T-cell (primary cell): ENCODE measurements at places on chromosomes 12 and 14.
A peak's percentile ranks its signal among the peaks of the same experiment; 100 is the strongest.

DNA sequence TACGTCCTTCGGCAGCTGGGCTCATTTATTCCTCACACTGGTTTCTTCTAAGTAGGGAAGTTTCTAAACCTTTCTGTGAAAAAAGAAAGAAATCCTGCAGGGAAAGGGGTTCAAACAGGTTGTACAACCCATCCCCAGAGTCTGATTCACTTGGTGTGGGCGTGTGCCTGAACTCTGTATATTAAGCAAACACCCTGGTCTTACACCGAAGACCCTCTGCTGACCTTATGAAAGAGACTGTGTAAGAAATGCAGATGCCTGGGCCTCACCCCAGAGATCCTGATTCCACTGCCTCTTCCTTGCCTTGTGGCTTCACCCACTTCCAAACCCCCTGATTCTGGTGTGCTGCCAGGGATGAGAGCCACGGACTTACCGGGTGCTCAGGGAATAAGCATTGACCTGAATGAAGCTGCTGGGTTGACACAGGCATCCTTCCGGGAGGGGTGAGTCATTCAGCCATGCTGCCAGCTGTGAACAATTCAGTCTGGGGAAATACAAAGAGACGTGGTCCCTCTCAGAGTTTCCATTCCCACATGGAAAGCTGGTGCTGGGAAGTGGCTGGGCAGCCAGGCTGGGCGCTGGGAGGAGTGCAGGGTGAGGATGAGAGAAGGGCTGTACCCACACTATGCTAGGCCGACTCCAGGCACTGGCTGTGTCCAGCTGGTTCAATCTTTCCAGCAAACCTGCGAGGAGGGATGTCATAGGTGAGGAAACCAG is 26.5 kb upstream of the ACTN1 start:
- H3K27ac ChIP-seq: no peak overlapping the region
- no peaks in the 10 kb centered on the region for H3K36me3 ChIP-seq
- H3K27me3 ChIP-seq: no peaks in the 10 kb centered on the region
- no peaks in the 10 kb centered on the region for H3K4me1 ChIP-seq

- no peak overlapping the region for H3K4me3 ChIP-seq
- H3K36me3 ChIP-seq: no peaks in the 10 kb centered on the region
- peaks cover 6% of the 10 kb centered on the region for H3K4me1 ChIP-seq
- DNase-seq: no peak
- no peaks in the 10 kb centered on the region for H3K27me3 ChIP-seq
- H3K27ac ChIP-seq: no peak overlapping the region
These were observed 26.3 kb upstream of the BCDIN3D start for GRCh38 chr12:49868952-49869815.

DNA sequence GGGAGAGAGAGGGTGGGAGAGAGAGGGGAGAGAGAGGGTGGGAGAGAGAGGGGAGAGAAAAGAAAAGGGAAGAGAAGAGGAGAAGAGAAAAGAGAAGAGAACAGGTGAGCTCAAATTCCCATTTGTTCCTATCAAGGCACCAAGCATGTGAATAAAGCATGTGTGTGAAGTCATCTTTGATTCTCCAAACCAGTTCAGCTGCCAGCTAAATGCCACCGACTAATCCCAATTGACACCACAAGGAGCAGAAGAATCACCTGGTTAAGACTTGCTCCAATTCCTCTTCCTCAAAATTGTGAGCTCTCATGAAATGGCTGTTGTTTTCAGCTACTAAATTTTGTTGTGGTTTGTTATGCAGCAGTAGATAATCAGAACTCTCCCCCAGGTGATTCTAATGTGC is 188.9 kb downstream of the TMX1 start:
- H3K27me3 ChIP-seq: no peaks in the 10 kb centered on the region
- H3K27ac ChIP-seq: no peak overlapping the region
- no peak for DNase-seq
- H3K4me1 ChIP-seq: no peaks in the 10 kb centered on the region
- H3K36me3 ChIP-seq: no peaks in the 10 kb centered on the region
- no peak overlapping the region for H3K4me3 ChIP-seq

GRCh38 chr14:69763761-69764510 is 3.0 kb upstream of the SRSF5 start:
- no peak for DNase-seq
- peaks cover 28% of the 10 kb centered on the region for H3K4me1 ChIP-seq
- H3K4me3 ChIP-seq: no peak overlapping the region
- H3K27me3 ChIP-seq: no peaks in the 10 kb centered on the region
- H3K27ac ChIP-seq: no peak overlapping the region

DNA sequence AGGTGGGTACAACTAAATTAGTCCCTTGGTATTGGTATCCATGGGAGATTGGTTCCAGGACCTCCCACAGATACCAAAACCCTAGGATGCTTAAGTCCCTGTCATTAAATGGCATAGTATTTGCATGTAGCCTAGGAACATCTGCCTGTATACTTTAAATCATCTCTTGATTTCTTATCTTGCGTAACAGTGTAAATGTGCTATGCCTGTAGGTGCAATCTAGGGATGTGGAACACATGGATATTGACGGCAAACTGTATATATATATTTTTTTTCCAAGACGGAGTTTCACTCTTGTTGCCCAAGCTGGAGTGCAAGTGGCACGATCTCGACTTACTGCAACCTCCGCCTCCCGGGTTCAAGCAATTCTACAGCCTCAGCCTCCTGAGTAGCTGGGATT is 1.5 kb downstream of the KNTC1 start:
- peaks cover 14% of the 10 kb centered on the region for H3K36me3 ChIP-seq
- no peak for DNase-seq
- H3K4me1 ChIP-seq: peaks cover 12% of the 10 kb centered on the region
- no peak overlapping the region for H3K27ac ChIP-seq

DNA sequence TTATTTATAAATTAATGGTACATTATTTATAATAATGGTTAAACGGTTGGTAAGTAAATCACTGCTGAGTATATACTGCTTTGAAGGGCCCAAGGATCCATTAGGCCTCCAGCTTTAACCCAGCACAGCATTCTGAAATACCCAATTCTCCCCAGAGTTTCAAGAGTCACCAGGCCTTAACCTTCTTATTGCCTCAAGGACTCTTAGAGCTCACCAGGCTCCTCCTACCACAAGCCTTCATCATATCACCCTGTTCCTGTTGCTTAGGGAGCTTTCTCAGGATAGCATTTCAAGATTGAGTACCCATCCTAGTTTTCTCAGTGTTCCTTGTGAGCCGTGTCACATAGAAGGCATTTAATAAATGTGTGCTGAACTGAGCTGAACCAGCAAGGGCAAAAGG is 242.5 kb downstream of the FBXL14 start:
- no peaks in the 10 kb centered on the region for H3K4me1 ChIP-seq
- H3K4me3 ChIP-seq: no peak overlapping the region
- no peaks in the 10 kb centered on the region for H3K36me3 ChIP-seq
- DNase-seq: no peak

GRCh38 chr14:55470025-55470424 is 29.6 kb upstream of the TBPL2 start:
- DNase-seq: no peak
- no peak overlapping the region for H3K27ac ChIP-seq
- no peaks in the 10 kb centered on the region for H3K4me1 ChIP-seq
- H3K36me3 ChIP-seq: no peaks in the 10 kb centered on the region
- peaks cover 15% of the 10 kb centered on the region for H3K27me3 ChIP-seq

DNA sequence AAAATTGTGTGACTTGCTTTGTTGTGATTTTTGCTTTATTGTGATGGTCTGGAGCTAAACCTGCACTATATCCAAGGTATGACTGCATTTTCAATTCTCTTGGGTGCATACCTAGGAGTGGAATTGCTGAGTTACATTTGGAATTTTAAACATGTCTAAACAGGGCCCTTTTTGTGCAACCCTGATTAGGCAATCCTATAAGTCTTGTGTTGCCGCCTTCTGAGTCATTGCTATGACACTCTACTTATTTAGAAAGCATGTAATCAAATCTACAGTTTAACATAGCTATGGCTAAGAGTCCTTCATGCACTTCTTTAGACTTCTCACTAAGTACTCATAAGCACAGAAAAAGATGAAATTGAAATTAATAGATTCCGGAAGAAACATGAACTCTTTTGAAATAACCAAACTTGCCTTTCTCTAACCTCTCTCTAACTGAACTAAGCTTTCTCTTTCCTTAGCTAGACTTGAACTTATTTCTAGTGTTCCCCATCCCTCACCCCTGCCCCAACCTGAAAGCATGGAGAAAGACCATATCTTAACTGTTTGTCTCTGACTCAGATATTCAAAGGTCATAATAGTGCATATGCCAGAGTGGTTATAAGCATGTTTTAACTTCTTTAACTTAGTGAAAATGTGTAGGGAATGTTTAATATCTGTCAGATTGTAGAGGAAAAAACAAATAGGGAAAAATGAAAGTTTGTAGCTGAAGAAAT is 203.0 kb downstream of the SNAPC1 start:
- no peaks in the 10 kb centered on the region for H3K4me1 ChIP-seq
- no peak overlapping the region for H3K27ac ChIP-seq
- no peaks in the 10 kb centered on the region for H3K27me3 ChIP-seq
- H3K4me3 ChIP-seq: no peak overlapping the region
- H3K36me3 ChIP-seq: no peaks in the 10 kb centered on the region

DNA sequence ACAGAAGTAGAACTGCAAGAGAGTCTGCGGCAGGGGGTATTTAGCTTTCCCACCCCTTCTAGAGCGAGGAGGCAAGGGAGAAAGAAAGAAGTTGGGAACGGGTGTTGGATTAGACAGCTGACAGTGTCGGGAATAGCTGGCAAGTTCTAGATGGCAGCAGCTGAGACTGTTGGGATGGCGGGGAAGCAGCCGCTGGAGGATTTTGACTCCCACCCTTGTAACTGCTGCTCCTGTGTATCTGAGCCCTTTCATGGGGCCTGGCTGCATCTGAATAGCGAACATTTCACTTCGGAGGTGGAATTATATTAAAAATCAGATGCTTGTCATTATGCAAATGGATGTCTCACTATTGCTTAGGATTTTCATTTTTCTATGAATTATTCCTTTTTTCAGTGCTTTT is 104.6 kb downstream of the AACS start:
- no peaks in the 10 kb centered on the region for H3K27me3 ChIP-seq
- no peaks in the 10 kb centered on the region for H3K36me3 ChIP-seq
- no peak overlapping the region for H3K4me3 ChIP-seq
- H3K27ac ChIP-seq: no peak overlapping the region

GRCh38 chr14:99416909-99417308 is 63.8 kb downstream of the SETD3 start:
- no peaks in the 10 kb centered on the region for H3K4me1 ChIP-seq
- H3K27ac ChIP-seq: no peak overlapping the region
- no peaks in the 10 kb centered on the region for H3K36me3 ChIP-seq
- no peak overlapping the region for H3K4me3 ChIP-seq
- H3K27me3 ChIP-seq: no peaks in the 10 kb centered on the region

DNA sequence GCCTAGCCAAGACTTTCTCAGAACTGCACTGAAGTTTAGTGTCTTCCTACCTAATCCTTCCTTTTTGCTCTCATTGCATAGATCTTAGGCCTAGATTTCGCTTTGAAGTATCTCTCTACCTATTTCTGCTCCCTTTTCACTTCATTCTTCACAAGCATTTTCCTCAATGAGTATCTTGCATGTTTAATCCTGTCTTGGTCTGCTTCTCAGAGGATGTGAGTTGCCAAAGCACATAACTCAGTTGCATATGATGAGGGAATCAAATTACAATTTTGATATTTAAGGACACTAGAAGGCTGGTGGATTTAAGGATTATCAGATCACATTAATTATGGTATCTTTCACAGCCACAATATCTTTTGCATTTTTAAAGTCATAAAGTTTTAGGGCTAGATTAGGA is 195.5 kb upstream of the DAAM1 start:
- DNase-seq: no peak
- H3K4me3 ChIP-seq: no peak overlapping the region
- H3K36me3 ChIP-seq: no peaks in the 10 kb centered on the region
- H3K27me3 ChIP-seq: no peaks in the 10 kb centered on the region
- H3K27ac ChIP-seq: no peak overlapping the region

DNA sequence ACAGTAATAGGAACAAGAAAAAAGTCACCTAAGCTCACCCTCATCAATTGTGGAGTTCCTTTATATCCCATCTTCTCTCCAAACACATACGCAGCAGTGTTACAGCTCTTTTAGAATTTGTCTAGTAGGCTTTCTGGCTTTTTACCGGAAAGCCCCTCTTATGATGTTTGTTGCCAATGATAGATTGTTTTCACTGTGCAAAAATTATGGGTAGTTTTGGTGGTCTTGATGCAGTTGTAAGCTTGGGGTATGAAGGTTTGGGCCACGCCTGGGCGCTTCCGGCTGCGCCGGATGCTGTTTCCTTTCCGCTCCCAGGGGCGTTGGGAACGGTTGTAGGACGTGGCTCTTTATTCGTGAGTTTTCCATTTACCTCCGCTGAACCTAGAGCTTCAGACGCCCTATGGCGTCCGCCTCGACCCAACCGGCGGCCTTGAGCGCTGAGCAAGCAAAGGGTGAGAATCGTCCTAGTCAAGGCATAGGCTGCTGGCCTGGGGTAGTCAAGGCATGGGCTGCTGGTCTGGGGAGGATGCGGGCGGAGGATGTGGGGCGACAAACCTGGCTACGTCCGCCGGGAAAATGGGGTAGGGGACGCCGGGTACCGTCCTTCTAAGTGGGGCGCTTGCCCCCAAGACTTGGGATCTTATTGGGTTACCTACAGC is at the start of the genes C12orf57 and RNU7-1:
Gene C12orf57, plus strand, starts transcription at position 301 of the 659 bp plus-strand sequence. Its CDS starts 100 bp downstream, at position 401.
Gene RNU7-1, plus strand, starts transcription at position 95 of the 659 bp plus-strand sequence.
- peaks cover 24% of the 10 kb centered on the region for H3K4me1 ChIP-seq
- H3K27me3 ChIP-seq: no peaks in the 10 kb centered on the region
- peak within 1 kb of the TSS; percentile 97 for H3K27ac ChIP-seq
- peak within 1 kb of the TSS; percentile 81 for H3K4me3 ChIP-seq
- DNase-seq: peak; percentile 57
- peaks cover 8% of the 10 kb centered on the region for H3K36me3 ChIP-seq

DNA sequence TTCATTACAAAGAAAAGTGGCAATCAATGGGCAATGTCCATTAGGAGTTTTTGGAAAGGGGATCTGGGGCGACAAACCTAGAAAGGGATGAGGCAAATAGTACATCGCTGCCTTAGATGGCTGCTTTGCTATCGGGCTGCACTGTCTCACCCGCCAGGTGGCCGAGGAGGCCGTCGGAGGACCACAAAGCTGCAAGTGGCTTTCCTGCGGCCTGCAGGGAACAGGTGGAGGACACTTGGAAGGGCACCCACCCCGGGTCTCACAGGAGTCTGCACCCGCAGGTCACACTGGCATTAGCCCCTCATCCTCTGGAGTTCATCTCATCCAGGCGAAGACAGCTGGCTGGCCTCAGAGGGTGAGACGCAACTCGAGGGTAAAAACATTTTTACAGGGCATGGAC is 1392.5 kb downstream of the AACS start:
- no peak overlapping the region for H3K27ac ChIP-seq
- no peaks in the 10 kb centered on the region for H3K36me3 ChIP-seq
- DNase-seq: no peak
- no peaks in the 10 kb centered on the region for H3K27me3 ChIP-seq
- no peaks in the 10 kb centered on the region for H3K4me1 ChIP-seq

- H3K4me1 ChIP-seq: no peaks in the 10 kb centered on the region
- no peak overlapping the region for H3K4me3 ChIP-seq
- DNase-seq: no peak
- H3K27ac ChIP-seq: no peak overlapping the region
- H3K36me3 ChIP-seq: no peaks in the 10 kb centered on the region
These were observed 84.9 kb upstream of the ADAMTS20 start for GRCh38 chr12:43636725-43637463.

GRCh38 chr12:116336542-116337065 is 59.1 kb upstream of the MED13L start:
- no peaks in the 10 kb centered on the region for H3K36me3 ChIP-seq
- no peaks in the 10 kb centered on the region for H3K27me3 ChIP-seq
- no peaks in the 10 kb centered on the region for H3K4me1 ChIP-seq
- DNase-seq: peak; percentile 17
